ENCODE measurements at places on chromosomes 3 and 15. TPM values are rescaled to one million over a fixed set of nuclear protein-coding genes. Genes with fewer than 3 reads are reported as not detected.
A peak's percentile ranks its signal among the peaks of the same experiment; 100 is the strongest.

The AMIGO3 gene
- total RNA-seq = not detected

The NEK10 gene
- total RNA-seq = 10.1 TPM

DNA sequence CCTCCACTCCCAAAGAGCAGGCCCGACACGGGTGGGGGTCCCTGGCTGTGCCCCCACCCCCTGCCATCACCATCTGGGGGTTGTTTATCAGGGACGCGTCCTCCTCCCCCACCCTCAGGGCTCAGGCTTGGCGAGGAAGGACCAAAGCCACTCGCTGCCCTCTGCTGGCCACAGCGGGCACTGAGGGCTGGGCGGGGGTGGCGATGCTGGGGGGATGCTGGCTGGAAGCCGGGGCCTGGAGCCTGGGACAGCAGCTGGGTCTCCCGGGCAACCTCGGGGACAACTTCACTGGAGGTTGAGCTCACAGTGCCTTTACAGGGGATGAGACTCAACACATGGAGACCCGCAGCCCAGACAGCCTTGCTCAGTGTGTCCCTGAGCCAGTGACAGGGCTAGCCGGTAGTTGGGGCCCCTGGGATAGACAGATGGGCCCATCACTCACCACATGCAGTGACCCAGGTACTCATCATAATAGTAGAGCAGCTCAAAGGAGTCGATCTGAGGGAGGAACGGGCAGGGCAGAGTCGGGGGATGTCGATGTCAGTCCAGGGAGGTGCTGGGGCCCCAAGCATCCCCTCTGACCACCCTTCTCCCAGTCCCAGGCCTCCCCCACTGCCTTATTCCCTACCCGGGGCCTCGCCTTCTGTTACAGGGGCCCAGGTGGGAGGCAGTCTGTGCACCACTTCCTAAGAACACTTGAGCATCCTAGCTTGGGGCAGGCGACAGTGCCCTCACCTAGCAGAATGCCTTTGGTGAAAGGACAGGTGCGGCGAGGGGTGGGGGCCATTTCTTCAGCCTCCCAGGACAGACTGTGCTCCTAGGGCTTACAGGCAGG lies 5.9 kb upstream of the CALML4 start:
- peak; percentile 90 for DNase-seq

The TGM5 gene
- total RNA-seq = not detected

DNA sequence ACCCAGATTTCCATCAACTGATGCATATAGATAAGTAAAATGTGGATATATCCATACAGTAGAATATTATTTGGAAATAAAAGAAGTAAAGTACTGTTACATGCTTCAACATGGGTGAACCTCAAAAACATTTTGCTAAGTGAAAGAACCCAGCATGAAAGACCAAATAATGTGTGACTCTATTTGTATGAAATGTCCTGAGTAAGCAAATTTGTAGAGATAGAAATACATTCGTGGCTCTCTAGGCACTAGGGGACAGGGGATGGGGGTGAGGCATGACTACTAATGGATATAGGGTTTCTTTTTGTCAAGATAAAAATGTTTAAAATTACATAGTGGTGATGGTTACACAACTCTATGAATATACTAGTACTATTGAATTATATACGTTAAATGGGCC lies 163.7 kb downstream of the KLHL25 start:
- DNase-seq = no peak

DNA sequence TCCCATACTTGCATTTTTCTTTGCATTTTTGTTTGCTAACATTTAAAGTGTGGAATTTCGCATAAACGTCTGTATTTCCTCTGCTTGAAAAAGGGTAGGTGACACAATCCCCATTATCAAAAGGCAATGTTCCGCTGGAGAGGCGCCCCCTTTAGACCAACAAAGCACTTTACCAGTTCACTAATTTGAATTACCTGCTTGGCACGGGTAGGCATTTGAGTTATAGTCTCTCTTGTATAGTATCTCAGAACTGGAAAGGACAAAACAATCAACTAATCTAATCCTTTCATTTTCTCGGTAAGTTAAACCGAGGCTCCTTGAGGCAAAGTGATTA lies 775 bp upstream of the CCDC39 start:
- no peak for DNase-seq

- DNase-seq = no peak
These were observed 1324.6 kb downstream of the NSUN3 start for GRCh38 chr3:95387242-95388021.

- no peak for DNase-seq
These were observed 26.4 kb downstream of the FAH start for GRCh38 chr15:80179025-80179759.

The MYL3 gene
- 1.6 TPM for total RNA-seq

The ATP13A4 gene
- total RNA-seq = 0.27 TPM

The GPR156 gene
- 0.48 TPM for total RNA-seq

DNA sequence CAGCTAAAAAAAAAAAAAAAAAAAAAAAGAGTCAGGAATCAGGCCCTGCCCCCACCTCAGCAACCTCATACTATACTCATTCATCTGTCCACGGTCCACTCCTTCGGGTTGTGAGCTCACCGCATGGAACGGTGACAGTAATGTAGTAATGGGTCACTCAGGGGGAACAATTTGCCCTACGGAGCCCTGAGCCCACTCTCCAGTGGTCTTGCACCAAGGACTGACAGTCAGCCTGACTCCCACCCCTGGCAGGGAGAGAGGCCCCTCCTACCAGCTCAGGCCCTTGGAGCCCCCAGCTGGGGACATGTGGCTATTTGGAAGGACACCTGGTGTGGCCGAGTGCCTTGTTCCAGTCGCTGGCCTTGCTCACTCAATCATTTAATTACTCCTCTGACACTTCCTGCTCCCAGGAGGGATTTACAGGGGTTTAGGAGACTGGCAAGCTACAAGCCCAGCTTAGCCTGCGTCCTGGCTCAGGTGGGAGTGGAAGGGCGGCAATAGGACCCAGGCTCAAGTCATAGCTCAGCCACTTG lies 19.9 kb upstream of the CACNA2D2 start:
- DNase-seq = no peak

DNA sequence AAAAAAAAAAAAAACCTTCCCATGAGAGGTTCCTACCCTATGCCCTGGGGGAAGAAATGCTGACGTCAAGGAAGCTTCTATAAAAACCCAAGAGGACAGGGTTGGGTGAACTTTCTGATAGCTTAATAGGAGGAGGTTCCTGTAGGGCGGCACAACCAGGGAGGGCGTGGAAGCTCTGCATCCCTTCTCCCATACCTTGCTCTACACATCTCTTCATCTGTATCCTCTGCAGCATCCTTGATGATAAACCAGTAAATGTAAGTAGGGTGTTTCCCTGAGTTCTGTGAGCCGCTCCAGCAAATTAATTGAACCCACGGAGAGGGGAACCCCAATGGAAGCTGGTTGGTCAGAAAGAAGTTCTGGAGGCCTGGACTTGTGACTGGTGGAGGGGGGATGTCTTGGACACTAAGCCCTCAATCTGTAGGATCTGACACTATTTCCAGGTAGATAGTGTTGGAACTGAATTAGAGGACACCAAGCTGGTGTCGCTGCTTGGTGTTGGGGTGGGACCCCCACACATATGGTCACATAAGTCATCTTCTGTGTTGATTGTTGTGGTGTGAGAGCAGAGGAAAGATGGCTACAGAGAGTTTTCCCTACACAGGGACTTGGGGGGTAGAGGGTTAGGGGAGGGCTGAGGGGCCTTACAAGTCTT lies 91.5 kb downstream of the ST6GAL1 start:
- DNase-seq = no peak

GRCh38 chr15:74995779-74996765 lies 709 bp downstream of the SCAMP5 start:
- DNase-seq = no peak

DNA sequence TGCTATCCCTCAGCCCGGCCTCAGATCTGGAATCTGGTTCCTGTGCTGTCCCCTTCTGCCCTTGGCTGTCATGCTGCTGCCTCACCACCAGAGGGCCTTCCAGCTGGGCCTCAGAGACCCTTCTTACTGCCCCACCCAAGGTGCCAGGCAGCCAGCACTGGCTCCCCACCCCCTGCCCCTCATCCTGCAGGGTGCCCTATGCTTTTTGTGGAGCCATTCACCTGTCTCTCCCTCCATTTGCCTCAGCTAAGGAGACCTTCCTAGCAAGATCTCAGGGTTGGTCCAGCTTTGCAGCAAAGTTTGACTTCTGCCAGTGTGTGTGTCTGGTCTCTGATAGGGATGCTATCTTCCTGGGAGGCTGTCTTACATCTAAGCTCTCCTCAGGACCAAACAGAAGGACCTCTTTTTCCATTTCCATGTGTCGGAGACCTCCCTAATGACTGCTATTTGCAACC lies 1.9 kb upstream of the VWA5B2 start:
- DNase-seq = no peak

GRCh38 chr3:183309276-183309675 lies 56.2 kb downstream of the B3GNT5 start:
- no peak for DNase-seq

The HOMER2 gene
- 6.3 TPM for total RNA-seq

GRCh38 chr15:58484791-58485600 lies 53.2 kb downstream of the LIPC start:
- no peak for DNase-seq

DNA sequence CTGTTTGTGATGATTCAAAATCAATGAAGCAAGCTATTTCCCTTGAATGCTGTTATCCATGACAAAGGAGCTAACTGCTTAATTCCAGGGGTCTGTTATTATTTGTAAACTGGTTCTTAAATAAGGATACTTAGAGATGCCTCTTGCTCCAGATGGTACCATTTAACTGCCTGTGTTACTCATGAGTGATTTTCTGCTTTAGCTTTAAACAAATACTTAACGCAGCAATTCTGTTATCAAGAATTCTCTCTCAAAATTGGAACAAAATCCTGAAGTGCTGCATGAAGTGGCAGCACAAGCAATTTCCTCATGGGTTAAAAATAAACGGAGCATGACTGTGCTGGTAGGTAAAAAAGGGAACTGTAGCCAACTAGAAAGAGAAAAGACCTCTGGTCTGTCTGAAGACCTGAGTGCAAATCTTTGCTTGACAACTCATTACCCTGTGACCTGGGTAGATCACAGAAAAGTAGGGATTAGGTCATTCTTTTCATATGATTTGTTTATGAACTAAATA lies 62.5 kb upstream of the GBE1 start:
- DNase-seq = no peak

GRCh38 chr3:187828579-187829452 lies 83.5 kb upstream of the BCL6 start:
- peak; percentile 54 for DNase-seq

DNA sequence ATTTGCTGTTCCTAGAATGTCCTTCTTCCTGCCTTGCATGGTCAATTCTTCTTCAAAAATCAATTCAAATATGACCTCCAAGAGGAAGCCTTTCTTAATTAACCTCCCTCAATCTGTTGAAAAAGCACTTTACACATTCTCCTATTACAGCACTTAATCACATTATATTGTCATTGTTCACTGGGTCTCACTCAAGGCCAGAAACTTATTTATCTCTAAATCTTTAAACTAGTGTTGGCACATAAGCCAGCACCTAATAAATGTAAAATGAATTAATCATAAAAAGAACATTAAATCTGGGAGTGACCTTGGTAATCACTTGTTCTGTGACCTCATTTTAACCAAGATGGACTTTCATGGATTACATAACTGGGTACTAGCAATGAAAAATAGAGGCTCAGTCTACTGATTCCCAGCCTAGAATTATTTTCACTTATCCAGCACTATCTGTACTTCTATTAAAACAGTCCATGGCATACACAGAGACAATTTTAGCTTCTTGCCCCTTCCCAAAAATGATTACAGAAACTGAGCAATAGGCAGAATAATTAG lies 22.1 kb downstream of the MSL2 start:
- no peak for DNase-seq

The GOLGA6L7 gene
- not detected for total RNA-seq

GRCh38 chr3:46442576-46443530 lies 21.9 kb downstream of the LTF start:
- DNase-seq = no peak

GRCh38 chr15:55277116-55277564 lies 12.5 kb downstream of the RAB27A start:
- DNase-seq = no peak

The GPR171 gene
- total RNA-seq = not detected

DNA sequence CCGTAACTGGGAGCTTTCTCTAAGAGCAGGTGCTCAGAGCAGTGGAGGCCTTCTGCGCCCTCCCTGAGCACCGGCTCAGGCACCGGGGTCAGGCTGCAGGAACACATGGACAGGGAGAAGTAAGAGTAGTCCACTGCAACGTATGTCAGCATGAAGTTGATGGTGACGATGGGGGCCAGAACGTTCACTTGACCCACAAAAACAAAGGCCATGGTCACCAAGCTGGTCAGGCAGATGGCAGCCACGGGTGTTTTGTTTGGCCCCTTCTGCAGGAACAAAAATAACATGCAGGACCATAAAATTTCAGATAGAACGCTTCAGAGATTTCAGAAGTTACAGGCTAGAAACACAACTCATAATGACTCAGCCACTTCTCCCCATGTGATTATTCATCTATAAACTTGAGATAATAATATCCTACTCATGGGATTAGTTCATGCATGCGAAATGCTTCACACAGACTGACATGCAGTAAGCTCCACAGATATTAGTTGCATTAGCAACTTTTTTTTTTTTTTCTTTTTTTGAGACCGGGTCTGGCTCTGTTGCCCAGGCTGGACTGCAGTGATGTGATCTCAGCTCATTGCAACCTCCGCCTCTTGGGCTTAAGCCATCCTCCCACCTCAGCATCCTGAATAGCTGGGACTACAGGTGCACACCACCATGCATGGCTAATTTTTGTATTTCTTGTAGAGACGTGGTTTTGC lies 52.2 kb upstream of the HEG1 start:
- peak; percentile 34 for DNase-seq

The GOLGA8B gene
- total RNA-seq = 59.7 TPM

The FGF12 gene
- total RNA-seq = not detected

DNA sequence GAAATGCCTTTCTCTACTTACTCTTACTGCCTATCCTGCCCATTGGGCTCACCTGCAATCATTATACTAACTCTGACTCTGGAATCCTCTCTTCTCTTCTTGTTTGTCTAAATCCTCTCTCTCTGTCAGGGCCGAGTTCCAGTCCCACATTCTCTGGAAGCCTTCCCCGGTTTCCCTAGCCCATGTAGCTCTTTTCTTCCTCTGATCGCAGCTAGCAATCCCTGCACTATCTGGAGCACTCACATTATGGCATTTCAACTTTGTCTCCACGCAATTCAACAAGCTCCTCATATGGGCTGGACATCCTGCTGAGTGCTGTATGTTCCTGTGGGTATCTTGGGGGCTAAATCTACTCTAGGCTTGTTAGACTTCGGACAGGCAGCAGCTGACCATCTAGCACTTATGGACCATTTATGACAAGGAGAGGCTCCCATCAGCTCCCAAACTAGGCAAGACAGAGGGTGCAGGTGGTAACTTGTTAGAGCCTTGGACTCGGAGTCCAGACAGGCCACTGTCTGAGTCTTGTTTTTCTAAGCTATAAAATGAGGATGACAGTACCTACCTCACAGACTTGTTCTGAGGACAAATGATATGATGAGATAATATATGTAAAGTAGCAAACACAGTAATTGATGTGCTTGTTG lies 58.3 kb downstream of the EPHB3 start:
- DNase-seq = no peak

- DNase-seq = no peak
These were observed 806.6 kb upstream of the LMCD1 start for GRCh38 chr3:7695049-7695448.

- no peak for DNase-seq
These were observed 9.6 kb upstream of the SATB1 start for GRCh38 chr3:18434711-18435110.

GRCh38 chr3:129984125-129984524 lies 9.6 kb downstream of the TRH start:
- DNase-seq = no peak

- no peak for DNase-seq
These were observed 2.9 kb upstream of the NIT2 start for GRCh38 chr3:100331660-100332059.

The GNB5 gene
- 34.0 TPM for total RNA-seq

The MAP4 gene
- 295 TPM for total RNA-seq
